ENCODE measurements at places on chromosomes 7 and 10.

DNA sequence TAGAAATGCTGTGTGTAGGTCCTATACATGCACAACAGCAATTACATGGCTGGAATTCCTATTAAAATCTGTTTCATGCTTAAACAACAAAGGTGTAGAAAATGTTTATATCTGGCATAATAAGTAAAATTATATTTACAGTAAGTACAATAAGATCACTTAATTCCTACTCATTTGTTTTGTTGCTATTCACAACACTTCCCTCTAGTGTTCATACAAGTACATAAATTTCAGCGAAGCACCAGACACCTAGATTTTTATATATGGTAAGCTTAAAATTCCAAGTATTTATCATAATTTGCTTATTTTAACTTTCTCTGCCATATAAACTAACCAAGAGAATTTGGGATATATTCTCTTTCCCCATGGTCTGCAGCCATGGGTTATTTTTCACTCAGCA lies 51.8 kb upstream of the ANK3 start:
- DNase-seq: no peak

DNA sequence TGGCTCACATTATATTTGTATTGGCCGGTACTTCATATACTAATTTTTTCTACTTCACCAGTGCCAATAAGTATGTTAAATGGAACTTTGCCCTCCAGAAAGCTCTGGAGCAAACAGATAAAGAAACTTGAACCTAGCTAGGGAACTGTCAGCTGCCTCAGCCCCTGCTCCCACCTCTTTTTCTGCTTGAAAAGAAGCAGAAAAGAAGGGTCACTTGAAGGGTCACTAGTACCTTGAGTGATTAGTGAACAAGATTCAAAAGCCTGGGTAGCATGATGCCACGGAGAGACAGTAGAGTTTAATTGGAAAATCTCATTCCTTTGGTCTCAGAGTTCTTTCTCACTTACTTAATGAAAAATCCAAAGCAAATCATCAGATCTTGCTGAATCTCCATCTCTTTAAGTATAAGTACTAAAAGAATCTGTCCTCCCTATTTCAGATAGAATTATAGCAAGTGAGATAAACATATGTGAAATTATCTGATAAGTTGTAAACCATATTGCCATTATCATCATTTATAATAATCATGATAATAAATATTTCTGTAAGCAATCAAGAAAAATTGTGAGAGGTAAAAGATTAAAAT lies 47.7 kb downstream of the PTN start:
- no peak for DNase-seq

DNA sequence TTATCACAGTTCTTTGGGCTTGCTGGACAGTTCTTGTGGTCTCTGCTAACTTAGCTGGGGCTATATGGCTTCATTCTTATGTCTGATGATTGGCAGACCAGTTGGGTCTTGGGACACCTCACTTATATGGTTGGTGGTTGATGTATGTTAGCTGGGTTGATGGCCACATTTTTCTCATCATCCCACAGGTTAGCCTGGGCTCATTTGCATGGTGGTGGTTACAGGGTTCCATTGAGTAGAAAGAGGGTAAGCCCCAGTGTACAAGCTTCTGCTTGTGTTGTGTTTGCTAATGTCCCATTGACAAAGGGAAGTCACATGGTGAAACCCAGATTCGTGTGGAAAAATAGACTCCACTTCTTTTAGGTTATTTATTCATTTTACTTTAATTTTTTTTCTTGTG lies 40.6 kb downstream of the TMEM60 start:
- DNase-seq: no peak

DNA sequence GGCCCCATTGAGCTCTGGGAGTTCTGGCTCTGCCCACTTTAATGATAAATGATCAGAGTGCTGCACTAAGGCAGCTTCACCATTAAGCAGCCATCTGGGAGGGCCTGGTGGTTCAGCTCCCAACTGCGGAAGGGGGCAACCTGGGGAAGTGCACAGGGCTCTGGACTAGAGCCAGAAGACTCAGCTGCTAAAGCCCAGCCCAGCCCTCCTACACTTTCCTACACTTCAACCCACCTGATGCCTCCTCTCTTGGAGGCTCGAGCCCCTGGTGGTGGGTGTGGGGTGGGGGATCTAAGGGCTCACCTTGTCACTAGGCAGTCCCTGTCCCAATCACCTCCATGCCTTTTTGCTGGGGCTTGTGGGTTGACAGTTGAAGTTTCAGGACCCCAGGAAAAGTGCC lies 60.6 kb upstream of the ANTXRL start:
- peak; percentile 14 for DNase-seq

GRCh38 chr10:125984865-125985495 lies 88.6 kb downstream of the FANK1 start:
- no peak for DNase-seq

DNA sequence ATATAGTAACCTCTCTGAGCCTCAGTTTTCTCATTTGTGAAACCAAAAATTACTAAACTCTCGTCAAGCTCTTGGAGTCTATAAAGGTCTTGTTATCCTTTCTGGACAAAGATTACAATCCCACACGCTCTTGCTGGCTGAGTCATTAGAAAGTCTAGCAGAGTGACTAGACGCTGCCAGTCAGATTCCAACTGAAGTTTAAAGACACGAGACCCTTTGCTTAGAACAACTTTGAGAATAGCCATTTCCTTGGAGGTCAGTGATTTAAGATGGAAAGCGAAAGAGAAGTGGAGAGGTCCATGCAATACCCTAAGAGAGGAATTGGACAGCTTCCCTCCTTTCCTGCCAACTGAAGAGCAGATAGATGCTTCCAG lies 119.5 kb downstream of the APBB1IP start:
- no peak for DNase-seq

Measured in CD8-positive, alpha-beta T cell (primary cell).